ENCODE measurements at places on chromosomes 16 and 17.

DNA sequence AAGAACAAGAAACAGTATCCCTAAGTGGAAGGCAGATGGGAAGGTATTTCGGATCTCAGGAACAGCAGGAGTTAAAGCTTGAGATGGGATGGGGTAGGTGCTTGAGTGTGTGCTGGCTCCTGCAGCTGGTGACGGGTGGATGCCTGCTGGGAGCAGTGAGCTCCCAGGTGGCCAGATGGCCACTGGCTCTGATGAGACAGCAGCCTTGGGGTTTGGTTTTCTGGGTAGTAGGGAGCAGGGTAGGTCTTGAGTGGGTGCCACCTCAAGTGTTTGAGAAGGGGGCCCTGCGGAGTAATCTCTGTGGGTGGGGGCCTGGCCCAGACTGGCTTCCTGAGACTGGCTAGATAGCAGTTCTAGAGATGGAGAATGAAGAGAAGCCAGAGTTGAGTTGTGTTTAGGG is 10.3 kb downstream of the EPN2 start:
- H3K27ac ChIP-seq = no peak overlapping the region
- peaks cover 1% of the 10 kb centered on the region for H3K27me3 ChIP-seq
- no peak for DNase-seq
- H3K4me3 ChIP-seq = no peak overlapping the region
- H3K36me3 ChIP-seq = no peaks in the 10 kb centered on the region

DNA sequence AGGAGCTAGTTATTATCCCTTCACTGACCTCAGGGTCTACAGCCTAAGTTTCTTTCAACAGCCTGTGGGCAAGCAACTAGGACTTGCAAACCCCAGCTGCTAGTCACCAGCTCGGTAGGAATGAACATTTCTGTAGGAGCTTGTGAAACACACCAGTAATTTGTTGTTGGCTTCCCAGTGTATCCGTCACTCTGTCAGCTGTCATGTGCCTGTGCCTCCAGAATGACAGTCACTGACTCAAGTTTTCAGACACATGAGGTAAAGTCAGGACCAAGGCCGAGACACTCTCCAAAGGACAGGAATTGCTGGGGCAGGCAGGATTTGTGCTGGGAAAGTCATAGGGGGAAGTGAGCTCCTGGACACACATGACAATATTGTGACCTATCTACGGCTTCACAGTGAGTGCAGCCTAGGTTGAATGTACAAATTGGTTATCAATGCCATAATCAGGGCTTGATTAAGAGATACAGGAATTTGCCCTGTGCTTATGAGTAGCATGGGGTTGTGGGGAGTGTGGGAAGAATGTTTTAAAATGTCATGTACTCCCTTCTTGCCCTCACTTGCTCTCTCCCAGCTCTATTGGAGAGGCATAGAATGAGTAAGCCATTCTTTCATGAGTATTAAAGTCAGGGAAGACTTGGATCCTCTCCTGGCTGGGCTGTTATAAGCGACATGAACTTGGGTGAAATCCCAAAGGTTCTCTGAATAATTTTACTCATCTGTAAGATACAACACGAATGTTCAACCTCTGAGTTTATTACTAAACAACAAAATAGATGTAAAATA is 391.4 kb downstream of the UTP18 start:
- no peaks in the 10 kb centered on the region for H3K36me3 ChIP-seq
- no peaks in the 10 kb centered on the region for H3K27me3 ChIP-seq
- no peak for DNase-seq
- no peak overlapping the region for H3K4me3 ChIP-seq
- H3K4me1 ChIP-seq = no peaks in the 10 kb centered on the region
- H3K27ac ChIP-seq = no peak overlapping the region

DNA sequence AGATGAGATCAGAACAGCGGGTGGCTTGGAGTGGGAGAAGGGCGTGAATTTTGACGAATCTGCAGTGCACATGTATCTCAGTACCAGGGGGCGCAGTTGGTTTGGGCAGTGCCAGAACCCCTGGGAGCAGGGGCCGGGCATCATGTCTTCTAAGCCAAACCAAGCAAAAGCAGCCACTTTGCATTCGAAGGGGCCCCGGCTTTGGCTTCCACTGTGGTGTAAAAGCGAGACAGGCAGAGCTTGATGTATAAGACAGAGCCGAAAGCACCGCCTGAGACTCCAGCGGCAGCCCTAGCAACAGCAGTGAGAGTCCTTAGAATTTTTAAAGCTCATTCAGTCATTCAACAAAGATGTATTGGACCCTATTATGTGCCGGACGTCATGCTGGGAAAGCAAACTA is 3.8 kb upstream of the XYLT1 start:
- H3K27me3 ChIP-seq = no peaks in the 10 kb centered on the region
- no peak overlapping the region for H3K4me3 ChIP-seq
- H3K4me1 ChIP-seq = peaks cover 29% of the 10 kb centered on the region
- H3K36me3 ChIP-seq = no peaks in the 10 kb centered on the region
- DNase-seq = no peak
- no peak overlapping the region for H3K27ac ChIP-seq

DNA sequence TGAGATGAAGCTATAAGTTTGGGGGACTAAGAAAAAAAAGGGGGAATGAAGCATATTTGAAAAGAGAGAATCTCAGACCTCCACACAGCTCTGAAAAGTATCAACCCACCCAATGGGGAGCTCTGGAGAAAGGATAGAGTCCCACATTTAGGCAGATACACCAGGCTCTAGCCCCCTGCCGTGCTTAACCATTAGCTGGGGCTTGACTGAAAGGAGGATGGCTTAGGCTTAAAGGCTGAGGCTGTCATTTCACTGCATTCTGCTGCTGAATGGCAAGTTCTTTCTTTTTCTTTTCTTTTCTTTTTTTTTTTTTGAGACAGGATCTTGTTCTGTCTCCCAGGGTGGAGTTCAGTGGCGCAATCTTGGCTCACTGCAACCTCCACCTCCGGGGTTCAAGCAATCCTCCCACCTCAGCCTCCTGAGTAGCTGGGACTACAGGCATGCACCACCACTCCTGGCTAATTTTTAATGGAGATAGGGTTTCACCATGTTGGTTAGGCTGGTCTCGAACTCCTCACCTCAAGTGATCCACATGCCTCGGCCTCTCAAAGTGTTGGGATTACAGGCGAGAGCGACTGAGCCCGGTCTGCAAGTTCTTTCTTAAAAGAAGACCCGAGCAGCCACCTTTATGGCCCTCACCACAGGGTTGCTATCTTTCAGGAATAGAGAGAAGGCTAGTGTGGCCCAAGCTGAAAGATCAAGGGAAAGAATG is 9.0 kb upstream of the MMP2 start:
- no peaks in the 10 kb centered on the region for H3K27me3 ChIP-seq
- no peaks in the 10 kb centered on the region for H3K36me3 ChIP-seq
- H3K4me1 ChIP-seq = no peaks in the 10 kb centered on the region

DNA sequence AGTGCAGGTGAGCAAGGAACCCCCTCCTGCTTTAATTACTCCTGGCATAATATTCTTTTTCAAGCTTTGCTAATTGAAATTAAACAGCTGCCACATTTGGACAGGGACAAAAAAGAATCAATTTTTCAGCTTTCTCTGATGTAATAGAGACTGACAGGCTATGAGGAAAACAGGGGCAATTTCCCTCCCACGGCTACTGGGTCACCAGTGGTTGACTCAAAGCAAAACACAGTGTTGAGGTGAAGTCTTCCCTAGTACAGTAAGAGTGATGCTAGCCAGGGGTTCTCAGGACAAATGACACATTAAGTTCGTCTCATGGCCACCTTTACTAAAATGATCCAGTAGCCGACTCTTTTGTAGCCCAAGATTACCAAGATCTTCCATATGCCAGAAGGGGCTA is 38.6 kb upstream of the PMFBP1 start:
- no peaks in the 10 kb centered on the region for H3K27me3 ChIP-seq
- no peak overlapping the region for H3K4me3 ChIP-seq
- H3K4me1 ChIP-seq = no peaks in the 10 kb centered on the region
- no peaks in the 10 kb centered on the region for H3K36me3 ChIP-seq
- H3K27ac ChIP-seq = no peak overlapping the region
- no peak for DNase-seq

GRCh38 chr16:54655121-54655590 is 275.5 kb upstream of the IRX5 start:
- H3K36me3 ChIP-seq = no peaks in the 10 kb centered on the region
- no peaks in the 10 kb centered on the region for H3K27me3 ChIP-seq
- no peaks in the 10 kb centered on the region for H3K4me1 ChIP-seq
- DNase-seq = no peak
- no peak overlapping the region for H3K4me3 ChIP-seq
- no peak overlapping the region for H3K27ac ChIP-seq

GRCh38 chr16:23359092-23359760 is 57.1 kb downstream of the SCNN1B start:
- H3K36me3 ChIP-seq = no peaks in the 10 kb centered on the region
- H3K4me1 ChIP-seq = no peaks in the 10 kb centered on the region
- no peak for DNase-seq
- H3K27ac ChIP-seq = no peak overlapping the region
- no peak overlapping the region for H3K4me3 ChIP-seq

- no peaks in the 10 kb centered on the region for H3K4me1 ChIP-seq
- H3K27ac ChIP-seq = no peak overlapping the region
- H3K27me3 ChIP-seq = peaks cover 8% of the 10 kb centered on the region
- no peak for DNase-seq
- no peak overlapping the region for H3K4me3 ChIP-seq
- H3K36me3 ChIP-seq = no peaks in the 10 kb centered on the region
Measured at GRCh38 chr16:13988038-13988437, 68.1 kb downstream of the ERCC4 start.

- no peak for DNase-seq
- peaks cover 48% of the 10 kb centered on the region for H3K36me3 ChIP-seq
- H3K4me3 ChIP-seq = no peak overlapping the region
Measured at GRCh38 chr16:1674751-1675664, 3.1 kb upstream of the JPT2 start.

Data from T-cell (primary cell).